Omental fat pad (tissue), 4 donors: ENCODE measurements at places on chromosomes 12 and 14. TPM values are rescaled to one million over a fixed set of nuclear protein-coding genes. Genes with fewer than 3 reads are reported as not detected.

INHBC gene
- total RNA-seq: not detected

RPS6KL1 gene
- 1.3 TPM for total RNA-seq

CLEC4C gene
- total RNA-seq: not detected

TBX5 gene
- total RNA-seq: not detected

TSPAN19 gene
- total RNA-seq: not detected

VRTN gene
- total RNA-seq: not detected

STAC3 gene
- 3.7 TPM for total RNA-seq

KRT77 gene
- total RNA-seq: not detected

ARHGDIB gene
- 185 TPM for total RNA-seq

HOXC13 gene
- not detected for total RNA-seq

CLEC4D gene
- 1.1 TPM for total RNA-seq

RERG gene
- total RNA-seq: 39.4 TPM

OVCH1 gene
- 0.48 TPM for total RNA-seq

ERP27 gene
- total RNA-seq: 0.56 TPM

DLK1 gene
- total RNA-seq: not detected

SYNE3 gene
- 109 TPM for total RNA-seq

NRXN3 gene
- total RNA-seq: 1.4 TPM

ATXN7L3B gene
- total RNA-seq: 14.9 TPM

EFCAB11 gene
- total RNA-seq: 5.0 TPM

ANO2 gene
- 7.0 TPM for total RNA-seq

FOXN4 gene
- total RNA-seq: not detected

TMEM132D gene
- not detected for total RNA-seq

WDR20 gene
- 20.2 TPM for total RNA-seq

METAP2 gene
- 59.5 TPM for total RNA-seq

ZFC3H1 gene
- total RNA-seq: 73.0 TPM

PLEKHG7 gene
- 0.12 TPM for total RNA-seq

KRT6C gene
- not detected for total RNA-seq
